ENCODE measurements at places on chromosomes 1 and 21.

GRCh38 chr1:196002906-196003305 lies 605.3 kb downstream of the KCNT2 start:
- no peak for DNase-seq

DNA sequence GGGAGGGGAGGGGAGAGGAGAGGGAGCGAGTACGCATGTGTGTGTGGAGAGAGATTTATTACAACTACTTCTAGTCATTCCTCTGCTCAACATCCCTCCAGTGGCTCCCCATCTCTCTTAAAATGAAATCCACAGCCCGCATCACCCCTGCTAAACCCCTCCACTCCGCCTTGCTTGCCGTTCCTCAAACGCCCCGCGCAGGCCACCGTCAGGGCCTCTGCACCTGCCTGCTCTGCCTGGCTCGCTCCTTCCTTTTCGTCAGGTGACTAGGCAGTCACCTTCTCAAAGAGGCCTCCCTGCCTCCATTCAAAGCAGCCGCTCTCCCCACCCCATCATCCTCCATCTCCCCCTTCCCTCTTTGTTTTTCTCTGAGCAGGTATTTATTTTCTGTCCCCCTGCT lies 29.9 kb downstream of the LRRC38 start:
- no peak for DNase-seq

- DNase-seq: peak; percentile 23
These were observed 766 bp downstream of the AGO4 start for GRCh38 chr1:35808450-35809113.

GRCh38 chr1:83571536-83571935 lies 427.4 kb downstream of the TTLL7 start:
- no peak for DNase-seq

DNA sequence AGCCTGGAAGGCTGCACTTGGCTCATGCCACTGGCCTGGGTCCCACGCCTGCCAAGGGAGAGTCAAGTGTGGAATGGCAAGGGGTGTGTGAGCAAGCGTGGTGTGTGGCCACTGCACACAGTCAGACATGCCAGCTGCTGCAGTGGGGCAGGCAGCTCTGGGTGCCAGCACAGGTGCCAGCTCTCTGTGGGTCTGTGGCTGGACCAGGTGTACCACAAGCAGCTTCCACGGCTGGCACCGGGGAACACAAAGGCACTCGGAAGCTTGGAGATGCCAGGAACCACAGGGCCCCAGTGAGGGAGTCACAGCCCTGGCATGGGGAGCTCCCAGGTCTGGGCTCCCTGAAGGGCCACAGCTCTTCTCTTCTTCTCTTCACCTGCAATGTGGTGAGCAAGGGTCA lies 34.8 kb downstream of the ACTL8 start:
- DNase-seq: no peak

GRCh38 chr1:234980645-234981396 lies 147.8 kb downstream of the TOMM20 start:
- DNase-seq: no peak

- no peak for DNase-seq
These were observed 34.9 kb downstream of the UBIAD1 start for GRCh38 chr1:11307852-11308251.

- no peak for DNase-seq
These were observed 62.4 kb upstream of the WNT4 start for GRCh38 chr1:22204989-22205913.

DNA sequence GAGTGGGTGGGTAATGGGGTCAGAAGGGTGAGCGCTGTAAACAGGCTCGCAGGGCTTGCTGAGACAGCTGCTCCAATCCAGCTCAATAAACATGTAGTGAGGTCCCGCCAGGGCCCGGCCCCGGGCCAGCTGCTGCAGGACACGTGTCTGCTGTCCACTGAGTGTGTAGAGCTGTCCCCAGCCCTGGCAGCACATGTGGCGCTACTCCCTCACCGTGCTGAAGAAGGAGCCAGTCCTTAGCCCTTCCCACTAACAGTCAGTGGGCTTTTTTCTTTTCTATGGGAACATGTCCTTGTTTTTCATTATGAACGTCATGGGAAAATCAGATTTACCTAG lies 78.9 kb upstream of the C1orf174 start:
- DNase-seq: no peak

DNA sequence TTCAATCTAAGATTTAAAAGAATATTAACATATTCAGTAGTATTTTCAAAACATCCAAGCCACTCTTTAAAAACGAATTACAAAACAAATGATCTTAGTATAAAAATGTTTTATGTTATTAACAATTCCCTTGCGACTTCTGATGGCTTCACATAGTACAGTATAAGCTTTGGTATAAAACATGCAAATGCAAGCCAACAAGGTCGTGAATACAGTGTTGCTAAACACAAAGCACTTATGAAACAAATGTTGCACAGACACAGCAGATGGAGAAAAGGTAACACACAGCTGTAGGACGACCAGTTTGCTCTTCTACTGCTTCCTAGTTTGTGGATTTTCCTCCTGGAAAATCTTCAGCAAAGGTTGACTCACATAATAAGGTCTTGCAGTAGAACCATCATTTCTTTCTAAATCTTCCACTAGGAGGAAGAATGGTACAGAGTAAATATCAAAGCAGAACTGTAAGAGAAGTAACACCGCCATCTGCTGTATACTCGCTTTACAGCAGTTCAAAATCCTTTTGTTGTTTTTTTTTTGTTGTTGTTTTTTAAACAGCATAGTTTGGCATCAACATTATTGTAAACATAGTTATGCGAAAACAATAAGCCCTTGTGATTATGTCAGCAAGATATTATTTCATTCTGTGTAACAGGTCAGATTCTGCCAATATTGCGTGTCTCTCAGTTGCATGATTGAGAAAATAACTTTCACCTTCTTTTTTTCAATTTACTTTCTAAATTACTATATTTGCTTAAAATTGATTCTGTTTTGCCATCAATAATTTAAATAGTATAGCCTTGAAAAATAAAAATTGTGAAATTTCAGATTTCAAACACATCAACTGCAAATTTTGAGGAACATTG lies 69.5 kb downstream of the LHX8 start:
- no peak for DNase-seq

DNA sequence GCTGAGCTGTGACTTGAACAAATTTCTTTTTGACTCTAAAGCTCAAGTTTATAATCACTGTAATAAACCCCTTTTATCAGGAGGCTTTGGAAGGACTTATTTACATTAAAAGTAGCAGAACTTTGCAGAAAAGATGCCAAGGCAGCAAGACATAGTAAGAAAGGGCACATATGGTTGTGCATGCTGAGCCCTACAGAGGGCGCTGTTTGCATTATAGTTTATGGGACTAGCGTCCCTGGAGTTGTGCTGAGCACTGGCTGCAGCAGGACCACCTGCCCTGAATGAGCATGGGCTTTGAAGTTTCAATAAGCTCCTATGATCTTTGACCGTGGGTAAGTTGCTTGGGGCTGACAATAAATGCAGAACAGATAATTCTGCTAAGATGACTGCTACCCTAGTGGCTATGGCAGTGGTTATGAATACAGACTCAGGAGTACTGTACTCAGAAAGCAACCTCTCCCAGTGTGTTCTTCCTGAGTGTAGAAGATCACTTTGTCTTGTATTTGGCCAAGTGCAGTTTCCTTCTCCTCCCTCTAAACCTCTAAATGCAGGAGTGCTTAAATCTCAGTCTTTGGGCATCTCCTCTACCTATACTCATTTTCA lies 45.4 kb upstream of the USP1 start:
- DNase-seq: no peak

DNA sequence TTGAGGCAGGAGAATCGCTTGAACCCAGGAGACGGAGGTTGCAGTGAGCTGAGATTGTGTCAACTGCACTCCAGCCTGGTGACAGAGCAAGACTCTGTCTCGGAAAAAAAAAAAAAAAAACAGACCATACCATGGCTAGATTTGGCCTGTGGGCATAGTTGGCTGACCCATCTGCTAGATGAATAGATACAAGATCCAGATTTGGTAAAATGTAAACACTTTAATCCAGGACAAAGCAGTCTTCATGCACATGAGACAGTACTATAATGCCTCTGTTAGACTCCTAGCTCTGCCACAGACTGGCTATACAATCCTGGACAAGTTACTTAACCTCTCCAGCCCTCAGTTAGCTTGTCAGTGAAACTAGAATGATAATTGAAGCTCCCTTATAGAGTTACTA lies 27.9 kb upstream of the SRP9 start:
- no peak for DNase-seq

GRCh38 chr1:60637651-60638050 lies 444.7 kb upstream of the NFIA start:
- DNase-seq: no peak

DNA sequence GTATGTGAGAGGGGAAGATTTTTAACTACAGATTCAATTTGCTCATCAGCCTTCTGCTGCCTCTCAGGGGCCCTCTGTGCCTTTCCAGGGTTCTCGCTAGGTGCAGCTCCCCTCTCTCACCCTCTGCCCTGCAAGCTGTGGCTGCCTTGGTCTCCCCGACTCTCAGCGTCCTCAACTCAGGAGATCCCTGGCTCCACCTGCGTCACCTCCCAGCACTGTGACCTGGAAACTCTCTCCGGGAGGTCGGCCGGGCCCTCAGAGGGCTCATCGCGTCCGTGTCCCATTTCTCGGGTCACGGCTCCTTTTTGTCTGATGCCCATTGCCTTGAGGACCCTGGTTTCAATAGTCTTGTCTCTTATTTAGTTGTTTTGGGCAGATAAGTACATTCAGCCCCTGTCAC lies 63.5 kb upstream of the ADARB1 start:
- DNase-seq: no peak

- DNase-seq: no peak
These were observed 22.3 kb downstream of the MFSD2A start for GRCh38 chr1:39977202-39977601.

- DNase-seq: no peak
These were observed 2.1 kb downstream of the IFI6 start for GRCh38 chr1:27669876-27670275.

DNA sequence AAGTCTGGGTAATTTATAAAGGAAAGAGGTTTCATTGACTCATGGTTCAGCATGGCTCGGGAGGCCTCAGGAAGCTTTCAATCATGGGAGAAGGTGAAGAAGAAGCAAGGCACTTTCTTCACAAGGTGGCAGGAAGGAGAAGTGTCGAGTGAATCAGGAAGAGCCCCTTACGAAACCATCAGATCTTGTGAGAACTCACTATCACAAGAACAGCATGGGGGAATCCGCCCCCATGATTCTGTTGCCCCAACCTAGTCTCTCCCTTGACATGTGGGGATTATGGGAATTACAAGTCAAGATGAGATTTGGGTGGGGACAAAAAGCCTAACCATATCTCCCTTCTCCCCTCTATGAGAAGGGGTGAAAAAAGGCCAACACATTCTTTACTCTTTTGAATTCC lies 11.2 kb upstream of the IVNS1ABP start:
- no peak for DNase-seq

DNA sequence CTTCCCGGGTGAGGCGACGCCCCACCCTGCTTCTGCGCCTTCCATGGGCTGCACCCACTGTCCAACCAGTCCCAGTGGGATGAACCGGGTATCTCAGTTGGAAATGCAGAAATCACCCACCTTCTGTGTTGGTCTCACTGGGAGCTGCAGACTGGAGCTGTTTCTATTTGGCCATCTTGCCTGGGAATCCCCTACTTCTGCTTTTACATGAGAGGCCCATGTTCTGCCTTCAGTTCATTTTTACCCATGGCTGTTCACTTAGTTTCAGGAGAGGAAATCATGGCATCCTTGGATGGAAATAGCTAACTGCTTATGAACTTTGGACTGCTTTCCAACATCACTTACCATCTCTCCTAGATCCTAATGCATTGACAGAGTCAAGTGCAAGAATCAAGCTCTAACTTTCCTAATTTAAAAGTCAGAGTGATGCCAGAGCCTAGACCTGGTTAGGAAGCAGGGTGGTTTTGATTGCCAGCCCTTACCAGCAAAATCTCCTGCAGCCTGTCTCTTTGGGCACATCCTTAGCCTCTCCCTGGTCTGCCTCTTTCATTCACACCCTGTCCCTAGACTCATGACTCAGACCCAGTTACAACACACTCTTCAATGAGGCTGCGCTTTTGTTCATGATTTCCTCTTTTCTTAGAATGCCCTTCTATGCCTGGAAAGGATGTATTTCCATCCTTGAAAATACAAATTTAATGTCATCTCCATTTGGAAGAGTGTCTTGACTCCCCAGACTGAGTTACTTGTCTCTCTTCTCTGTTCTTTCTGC lies 137.2 kb downstream of the KCTD3 start:
- DNase-seq: no peak

DNA sequence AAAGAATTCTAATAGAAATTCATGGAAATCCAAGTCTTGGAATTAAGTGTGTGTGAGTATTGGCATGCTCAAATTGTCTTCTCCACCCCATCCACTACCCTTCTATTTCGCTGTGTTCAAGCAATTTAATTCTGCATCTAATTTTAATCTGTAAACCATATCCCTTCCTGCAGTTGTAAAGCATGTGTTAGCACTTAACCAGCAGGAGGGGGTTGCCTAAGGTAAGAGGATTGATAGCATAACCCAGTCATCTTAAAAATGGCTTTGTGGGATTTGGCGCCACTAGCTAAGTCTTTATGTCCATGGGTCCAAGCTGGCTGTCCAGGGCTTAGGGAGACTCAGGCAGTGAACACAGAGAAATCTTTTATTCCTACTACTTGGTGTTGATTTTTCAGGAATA lies 210.3 kb downstream of the PTPRC start:
- DNase-seq: no peak
